ENCODE measurements at places on chromosomes 6 and 20.

DNA sequence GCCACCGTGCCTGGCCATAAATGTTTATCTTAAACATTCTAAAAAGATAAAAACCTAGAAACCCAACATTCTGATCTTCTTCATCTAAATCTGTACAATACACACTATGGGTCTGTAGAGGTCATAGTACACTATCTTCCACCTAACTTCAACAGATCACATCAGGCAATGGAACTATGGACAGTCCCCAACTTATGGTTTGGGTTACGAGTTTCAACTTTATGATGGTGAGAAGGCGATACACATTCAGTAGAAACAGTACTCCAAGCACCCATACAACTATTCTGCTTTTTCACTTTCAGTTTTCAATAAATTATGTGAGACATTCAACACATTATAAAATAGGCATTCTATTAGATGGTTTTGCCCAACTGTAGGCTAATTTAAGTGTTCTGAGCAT, 23.1 kb downstream of the FKBP5 start:
- no peak for DNase-seq

DNA sequence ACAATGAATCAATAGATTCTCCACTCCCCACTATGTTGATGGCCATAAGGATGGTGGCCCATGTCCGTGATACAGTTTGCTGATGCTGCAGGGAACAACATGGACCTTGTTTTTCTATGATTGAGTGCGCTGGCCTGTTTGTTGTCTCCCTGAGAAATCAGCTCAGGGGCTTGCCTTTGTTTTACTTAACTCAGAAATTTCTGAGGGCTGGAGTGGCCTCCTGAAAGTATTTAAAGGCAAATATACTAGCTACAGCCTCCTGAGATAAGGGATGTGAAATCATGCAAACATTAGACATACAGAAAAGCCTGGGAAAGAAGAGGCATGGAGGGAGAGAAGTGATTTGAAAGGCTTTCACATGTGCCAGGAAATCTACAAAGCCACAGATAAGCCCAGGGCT, 170.3 kb upstream of the FLRT3 start:
- no peak for DNase-seq

DNA sequence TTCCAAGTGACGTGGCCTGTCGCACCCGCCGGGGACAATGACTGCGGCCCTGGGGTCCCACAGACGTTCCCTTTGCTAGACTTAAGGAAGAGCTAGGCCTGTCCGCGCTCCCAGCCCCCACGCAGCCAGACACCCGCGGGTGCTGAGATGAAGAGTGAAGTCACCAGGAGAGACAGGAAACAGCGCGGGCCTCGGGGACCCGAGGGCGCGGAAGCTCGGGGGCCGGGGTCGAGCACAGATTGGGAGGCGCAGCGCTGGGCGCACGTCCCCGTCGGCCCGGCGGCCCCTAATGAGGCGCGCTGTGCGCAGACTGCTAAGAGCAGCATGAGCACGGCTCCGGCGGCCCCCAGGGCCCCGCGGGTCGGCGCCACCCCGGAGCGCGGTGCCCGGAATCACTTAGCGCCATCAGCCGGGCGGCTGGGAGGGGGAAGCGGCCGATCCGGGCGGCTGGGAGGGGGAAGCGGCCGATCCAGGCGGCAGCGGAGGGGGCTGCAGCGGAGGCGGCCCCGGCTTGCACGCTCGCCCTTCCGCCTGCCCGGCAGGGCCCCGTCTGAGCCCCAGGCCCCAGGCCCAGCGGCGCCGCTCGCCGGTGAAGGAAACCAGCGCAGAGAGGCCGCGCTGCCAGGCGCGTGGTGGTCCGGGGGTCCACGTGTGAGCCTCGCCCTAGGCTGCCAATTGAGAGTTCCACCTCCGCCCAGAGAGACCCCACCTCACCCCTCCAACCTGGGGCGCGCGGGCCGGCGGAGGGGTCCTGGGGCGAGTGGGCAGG, 8.3 kb upstream of the AVP start:
- DNase-seq: peak; percentile 29

GRCh38 chr6:116084284-116084683, 16.4 kb upstream of the NT5DC1 start:
- DNase-seq: no peak

DNA sequence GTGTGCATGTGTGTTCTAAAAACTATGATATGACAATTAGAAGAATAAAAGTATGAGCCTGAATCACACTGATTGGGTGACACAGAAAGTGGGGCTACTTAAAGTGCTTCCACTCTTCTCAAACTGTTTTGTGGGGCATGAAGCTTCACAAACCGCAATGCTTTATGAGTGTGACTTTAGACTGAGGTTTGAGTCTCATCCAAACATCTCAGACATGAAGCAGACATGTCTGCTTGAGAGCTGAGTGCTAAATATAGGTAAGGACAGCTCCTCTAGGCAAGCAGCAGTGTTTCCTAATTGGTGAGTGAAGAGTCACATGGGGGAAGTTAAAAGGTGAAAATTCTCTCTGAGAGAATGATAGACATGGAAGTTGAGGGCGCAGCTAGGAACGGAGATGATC, 726.9 kb upstream of the CITED2 start:
- no peak for DNase-seq

DNA sequence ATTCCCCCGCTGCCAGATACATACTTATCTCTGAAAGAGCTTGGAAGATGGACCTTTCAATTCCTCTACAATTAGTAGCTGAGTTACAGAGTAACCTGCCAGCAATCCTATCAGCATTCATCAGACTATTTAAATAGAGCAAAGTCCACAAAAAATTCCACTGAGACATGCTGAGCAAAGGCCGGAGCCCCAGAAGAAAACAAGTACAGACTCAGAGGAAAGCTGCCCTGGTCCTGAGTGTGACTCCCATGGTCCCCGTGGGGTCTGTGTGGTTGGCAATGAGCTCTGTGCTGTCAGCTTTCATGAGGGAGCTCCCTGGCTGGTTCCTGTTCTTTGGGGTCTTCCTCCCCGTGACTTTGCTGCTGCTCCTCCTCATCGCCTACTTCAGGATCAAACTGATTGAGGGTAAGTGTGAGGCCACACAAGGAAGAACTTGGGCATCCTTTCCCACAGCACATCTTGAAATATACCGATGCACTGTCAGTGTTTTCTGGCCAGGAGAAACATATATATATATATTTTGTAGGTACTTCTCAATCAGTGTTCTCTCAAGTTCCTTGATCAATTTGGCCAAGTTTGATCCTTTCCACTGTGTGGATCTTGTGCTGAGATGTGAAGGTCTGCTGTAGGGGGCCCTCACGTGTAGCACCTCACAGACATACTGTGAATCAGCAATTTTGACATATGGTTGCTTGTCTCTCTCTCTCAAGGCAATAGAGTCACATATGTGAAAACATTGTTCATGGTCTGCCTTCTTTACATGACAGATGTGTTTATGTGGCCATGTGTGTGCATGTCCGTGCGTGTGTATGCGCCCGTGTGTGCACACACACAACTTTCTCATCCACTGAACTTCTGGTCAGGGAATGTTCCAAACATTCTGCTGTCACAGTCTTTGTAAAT, at the start of gene SMLR1:
TSS of gene SMLR1 (plus strand) at position 160 of the 903 bp plus-strand sequence. CDS start at position 168, 8 bp downstream.
- DNase-seq: no peak

GRCh38 chr6:168122521-168122920, 43.5 kb upstream of the FRMD1 start:
- DNase-seq: peak; percentile 3

- DNase-seq: no peak
These were observed 32.3 kb downstream of the TULP4 start for GRCh38 chr6:158344534-158344933.

- DNase-seq: no peak
These were observed at the start of gene MATN4 for GRCh38 chr20:45308117-45308778. MATN4 (minus strand) TSS chr20:45308299; CDS start chr20:45305582, 2,717 bp downstream.

- no peak for DNase-seq
These were observed 81.9 kb downstream of the LRFN2 start for GRCh38 chr6:40505191-40505810.

DNA sequence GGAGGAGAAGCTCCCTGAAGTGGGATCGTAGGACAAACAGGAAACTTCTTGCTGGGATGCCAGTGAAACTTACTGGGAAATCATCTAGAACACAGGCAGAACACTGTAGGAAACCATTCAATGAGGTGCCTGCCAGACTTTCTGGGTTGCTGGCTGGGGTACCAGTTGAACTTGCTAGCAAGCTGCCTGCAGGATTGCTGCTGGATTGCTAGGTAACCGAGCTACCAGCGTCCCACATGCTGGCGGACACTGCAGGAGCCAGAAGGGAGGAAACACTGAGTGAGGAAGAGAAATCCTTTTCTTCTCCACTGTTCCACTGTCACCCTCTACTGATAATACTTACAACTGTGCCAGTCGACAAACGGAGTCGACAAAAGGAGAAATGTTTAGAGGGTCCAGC, 91.3 kb upstream of the SLC35B3 start:
- no peak for DNase-seq

DNA sequence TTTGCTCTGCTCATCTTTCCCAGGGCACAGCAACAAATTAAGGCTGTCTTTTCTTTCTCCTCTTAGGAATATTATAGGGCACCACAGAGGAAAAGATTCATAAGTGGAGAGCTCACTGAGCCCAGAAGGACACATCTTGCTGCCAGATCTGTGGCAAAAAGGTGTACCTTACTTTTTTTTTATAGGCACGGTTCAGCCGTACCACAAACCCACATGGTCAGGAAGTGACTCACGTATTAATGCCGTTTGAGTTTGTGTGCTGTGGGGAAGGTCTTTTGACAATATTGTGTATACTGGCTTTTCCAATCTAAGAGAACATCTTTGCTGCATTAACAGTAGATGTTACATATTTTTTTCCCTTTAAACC, 28.4 kb downstream of the PAQR8 start:
- DNase-seq: peak; percentile 30

DNA sequence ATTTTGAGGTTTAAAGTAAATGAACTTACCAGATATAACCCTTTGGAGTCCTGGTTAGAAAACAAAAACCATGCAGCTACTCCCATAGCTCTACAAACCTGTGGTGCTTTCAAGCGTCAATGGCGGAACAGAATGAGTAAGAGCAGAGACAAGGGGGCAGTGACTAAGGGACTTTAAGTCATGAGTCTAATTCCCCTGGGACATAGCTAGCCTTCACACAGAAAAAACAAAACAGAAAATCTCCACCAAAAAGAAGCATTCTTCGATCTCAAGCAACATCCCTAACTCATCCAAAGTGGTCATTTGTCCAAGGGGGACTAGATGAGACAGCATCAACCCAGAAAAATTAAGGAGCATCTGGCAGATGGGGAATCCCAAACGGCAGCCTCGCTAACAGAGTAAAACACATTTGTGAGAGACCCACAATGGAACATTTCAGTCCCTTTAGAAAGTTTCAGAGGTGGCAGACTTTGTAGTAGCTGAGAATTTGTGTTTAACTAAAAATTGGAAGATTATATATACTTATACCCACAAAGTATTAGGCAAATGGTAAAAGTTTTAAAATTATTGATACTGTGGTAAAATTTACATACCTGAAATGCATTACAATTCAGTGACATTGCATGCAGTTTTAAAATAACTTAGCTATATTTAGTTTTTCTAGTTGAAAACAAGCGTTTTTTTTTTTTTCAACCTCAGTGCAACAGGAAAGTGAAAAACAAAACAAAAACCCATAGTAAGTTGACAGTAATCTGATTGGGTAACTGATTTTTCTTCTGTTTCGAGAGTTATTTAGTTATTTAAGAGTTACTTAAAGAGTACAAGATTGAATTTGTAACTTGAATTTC, 67.5 kb downstream of the KCNQ5 start:
- no peak for DNase-seq

- DNase-seq: peak; percentile 12
These were observed at the start of gene STXBP5 for GRCh38 chr6:147204060-147204785. STXBP5 (plus strand) TSS chr6:147204417; CDS start chr6:147204533, 116 bp downstream.

GRCh38 chr6:110233770-110234374, 53.6 kb downstream of the CDC40 start:
- no peak for DNase-seq

- no peak for DNase-seq
These were observed 264.6 kb downstream of the QKI start for GRCh38 chr6:163679012-163679660.

DNA sequence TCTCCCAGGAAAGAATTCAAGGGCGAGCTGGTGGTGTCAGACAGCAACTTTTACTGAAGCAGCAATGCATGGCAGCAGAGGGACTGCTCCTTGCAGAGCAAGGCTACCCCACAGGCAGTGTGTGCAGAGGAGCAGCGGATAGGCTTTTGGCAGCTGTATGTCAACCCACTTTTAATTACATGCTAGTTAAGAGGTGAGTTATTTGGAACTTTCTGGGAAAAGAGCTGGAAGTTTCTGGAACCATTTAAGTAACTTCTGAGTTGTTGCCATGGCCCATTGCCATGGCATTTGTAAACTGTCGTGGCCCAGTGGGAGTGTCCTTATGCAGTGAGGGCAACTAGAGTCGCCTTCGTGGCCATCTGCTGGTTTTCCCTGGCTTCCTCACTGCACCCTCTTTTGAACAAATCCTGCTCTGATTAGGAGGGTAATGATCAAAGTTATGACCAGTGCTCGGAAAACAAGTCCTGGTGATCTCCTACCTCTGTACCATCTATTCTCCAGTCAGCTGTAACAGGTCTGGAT, 34.0 kb downstream of the BPIFB4 start:
- DNase-seq: no peak

- no peak for DNase-seq
These were observed 147.2 kb upstream of the SNX9 start for GRCh38 chr6:157675831-157676230.
